Renal cortex interstitium (tissue), 15 donors: ENCODE measurements at places on chromosomes 1 and 21. TPM values are rescaled to one million over a fixed set of nuclear protein-coding genes. Genes with fewer than 3 reads are reported as not detected.

DNA sequence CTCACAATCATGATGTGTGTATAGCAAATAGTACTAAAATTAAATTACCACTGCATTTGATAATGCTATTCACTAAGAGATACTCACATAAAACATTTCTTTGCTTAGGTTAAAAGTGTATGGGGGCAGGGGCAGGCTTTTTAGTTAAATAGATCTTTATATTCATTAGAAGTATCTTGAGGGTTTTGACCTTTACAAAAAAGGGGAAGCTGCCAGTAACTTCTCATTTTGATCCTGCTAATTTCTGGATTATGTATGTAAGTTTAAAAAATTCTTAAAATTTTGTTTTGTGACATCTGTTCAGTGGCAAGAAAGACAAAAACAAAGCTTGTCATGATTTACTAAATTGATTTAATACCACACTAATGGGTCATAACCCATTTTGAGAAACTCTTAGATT lies 45.8 kb upstream of the S1PR1 start:
- no peak for DNase-seq

GRCh38 chr1:169546087-169546995 lies 39.9 kb downstream of the F5 start:
- DNase-seq, result peak; percentile 55

DNA sequence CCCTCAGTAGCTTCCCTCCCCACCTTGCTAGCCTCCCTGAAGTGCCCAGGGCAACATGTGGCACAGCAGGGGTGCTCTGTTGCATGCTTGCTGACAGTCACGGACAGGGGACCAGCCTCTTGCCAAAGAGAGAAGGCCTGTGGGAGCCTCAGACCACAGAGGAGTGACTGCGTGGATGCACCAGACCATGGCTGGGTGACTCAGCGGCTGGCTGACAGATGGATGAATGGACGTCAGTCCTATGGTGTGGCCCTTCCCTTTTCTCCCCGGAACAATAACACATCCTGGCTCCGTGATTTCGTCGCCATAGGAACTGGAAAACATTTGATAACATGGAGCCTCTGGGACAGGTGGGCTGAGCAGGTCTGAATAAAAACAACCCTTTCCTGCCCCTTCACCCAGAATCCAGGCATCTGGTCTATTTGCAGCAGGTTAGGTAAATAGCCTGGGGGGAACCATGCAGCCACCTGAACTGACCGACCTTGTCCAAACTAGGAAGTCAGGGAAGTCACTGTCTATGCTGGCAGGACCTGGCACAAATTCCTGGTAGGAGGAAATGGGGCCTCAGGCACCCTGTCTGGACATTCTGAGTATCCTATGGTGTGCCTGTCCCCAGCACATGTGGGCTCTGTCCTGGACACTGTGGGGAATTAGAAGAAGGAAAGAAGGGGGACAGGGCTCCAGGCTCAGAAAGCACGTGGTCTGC lies 53.3 kb downstream of the NENF start:
- DNase-seq, result peak; percentile 46

DNA sequence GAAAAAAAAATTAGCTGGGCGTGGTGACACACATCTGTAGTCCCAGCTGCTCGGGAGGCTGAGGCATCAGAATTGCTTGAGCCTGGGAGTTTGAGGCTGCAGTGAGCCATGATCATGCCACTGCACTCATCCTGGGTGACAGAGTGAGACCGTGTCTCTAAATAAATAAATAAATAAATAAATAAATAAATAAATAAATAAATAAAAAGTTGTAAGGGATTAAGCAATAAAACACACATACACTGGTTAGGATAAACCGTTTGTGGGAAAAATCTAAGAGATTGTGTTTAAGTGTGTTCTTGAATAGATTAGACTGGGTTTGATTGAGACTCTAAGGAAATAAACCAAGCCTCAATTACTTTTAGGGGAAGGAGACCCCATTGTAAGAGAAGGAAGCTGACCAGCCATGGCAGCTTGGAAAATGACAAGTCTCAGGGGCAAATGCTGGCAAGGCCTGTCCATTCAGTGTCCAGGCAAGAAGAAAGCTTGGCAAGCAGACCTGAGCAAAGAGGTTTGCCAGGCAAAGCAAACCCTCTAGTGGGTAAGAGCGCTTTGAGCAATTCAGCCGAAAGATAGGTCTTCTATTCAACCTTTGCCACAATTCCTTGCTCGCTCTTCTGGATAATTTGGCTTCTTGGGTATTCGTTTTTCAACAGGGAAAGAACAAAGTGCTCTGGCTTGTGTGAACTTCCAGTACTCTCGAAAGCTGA lies 106.9 kb upstream of the SERBP1 start:
- no peak for DNase-seq

DNA sequence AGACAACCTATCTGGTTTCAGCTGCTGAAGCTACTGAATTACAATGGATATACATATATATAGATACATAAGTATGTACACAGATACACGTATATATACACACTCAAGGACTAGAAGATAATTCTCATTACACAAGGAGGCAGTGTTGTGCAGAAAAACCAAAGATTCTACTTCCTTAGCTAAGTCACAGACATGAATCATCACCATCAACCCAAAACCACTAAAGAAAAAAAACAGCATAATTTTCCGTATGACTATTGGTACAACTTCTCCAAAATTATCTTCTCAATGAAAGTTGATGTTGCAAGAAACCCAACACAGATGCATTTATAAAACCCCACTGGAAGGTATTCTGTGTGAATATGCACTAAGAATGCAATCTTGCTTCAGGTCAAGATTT lies 36.8 kb upstream of the RPF1 start:
- peak; percentile 24 for DNase-seq

DNA sequence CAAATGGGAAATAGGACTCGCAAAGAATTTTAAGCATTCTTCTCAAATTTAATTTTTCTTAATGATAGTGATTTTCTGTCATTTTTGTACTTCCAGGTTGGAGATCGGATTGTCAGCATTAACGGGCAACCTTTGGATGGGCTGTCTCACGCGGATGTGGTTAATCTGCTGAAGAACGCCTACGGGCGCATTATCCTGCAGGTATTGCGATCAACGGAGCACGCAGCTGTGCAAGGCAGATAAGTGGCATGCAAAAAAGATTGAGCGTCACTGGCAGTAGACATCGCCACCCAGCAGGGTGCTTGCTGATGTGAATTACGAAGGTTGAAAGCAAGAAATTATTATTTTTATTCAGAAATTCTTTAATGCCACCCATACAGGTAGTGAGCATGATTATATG lies 65.9 kb upstream of the L1TD1 start:
- DNase-seq, result no peak

GRCh38 chr1:181151378-181152326 lies 63.2 kb downstream of the IER5 start:
- no peak for DNase-seq

DNA sequence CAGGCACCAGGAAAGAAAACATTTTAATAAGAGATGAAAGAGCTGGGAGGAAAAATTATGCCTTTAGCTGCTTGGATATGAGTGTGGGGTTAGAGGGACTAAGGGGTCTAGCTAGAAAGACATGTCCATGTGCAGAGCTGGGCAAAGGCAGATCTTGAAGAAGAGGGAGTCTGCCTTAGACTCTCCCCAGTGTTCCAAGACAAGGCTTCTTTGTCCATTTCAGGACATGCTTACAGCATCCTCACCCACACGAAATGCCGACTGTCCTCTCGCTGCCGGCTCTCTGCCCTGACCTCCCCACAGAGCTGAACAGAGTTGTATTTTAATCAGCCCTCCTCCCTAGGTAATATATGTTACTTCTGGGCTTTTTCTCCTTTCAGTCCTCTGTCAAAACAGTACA lies 100.7 kb upstream of the ATP1B1 start:
- DNase-seq, result no peak

DNA sequence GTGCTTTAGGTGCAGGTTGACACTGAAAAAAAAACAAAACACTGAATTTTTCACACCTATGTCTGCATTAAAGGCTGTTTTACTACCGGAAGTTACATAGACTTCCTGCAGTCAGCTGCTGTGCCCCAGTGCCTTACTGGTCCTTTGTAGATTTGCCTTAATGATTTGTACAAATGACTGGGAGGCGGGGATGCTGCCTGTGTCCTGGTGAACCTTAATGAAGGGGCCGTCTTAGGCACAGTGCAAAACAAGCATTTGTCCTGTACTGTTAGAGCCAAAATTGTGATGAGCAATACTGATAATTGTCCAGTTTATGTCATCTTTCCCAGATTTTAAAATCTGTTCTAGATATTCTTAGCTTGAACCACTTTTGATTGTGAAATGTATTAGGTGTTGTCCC lies 90.9 kb upstream of the PGD start:
- no peak for DNase-seq

DNA sequence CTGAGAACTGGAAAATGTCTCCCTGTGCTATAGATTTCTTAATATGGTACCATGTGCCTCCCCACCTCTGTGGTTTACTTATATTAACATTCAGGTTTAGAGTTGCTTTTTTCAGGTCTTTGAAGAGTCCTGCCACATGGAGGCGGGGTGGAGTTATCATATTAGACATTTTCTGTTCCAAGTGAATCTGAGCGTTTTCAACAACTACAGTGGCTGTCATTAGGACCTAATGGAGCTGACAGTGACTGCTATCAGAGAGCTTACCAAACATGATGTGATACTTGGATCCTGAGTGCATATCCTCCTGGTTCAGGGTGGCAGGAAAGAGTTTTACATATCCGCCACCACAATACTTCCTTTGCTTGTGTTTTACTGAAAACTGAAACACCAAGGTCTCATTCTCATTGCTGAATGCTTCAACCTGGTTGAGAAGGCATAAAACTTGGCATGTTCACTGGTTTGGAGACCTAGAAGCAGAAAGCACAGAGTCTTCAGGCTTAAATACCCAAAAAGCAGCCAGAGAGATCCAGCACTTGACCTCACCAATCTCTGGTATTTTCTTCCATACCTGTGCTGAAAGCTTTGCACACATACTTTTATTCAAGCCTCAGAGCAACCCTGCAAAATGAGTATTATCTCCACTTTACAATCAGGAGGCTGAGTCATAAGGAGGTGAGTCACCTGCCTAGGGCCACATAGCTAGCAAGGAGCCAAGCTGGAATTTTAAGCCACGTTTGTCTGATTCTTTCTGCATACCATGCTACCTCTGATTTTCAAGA lies 47.4 kb upstream of the OSBPL9 start:
- DNase-seq, result no peak

DNA sequence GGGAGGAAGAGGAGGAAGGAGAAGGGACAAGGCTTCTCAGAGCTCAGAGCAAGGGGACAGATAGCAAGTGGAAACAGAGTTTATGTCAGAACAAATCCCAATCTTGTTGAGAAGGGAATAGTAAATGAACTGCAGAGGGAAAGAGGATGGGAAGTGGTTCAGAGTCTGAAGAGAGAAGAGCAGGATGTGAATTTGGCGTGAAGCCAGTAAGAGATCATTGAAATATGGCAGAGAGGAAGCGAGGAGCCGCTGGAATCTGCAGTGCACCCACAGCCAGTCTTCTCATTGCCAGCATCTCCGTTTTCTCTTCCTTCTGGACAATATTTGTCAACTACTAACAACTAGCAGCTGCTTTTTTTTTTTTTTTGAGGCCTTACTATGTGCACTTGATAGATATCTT lies 19.1 kb downstream of the OLFML3 start:
- DNase-seq, result no peak

- peak; percentile 27 for DNase-seq
Observed at GRCh38 chr1:162822391-162823200, 32.1 kb downstream of the HSD17B7 start.

DNA sequence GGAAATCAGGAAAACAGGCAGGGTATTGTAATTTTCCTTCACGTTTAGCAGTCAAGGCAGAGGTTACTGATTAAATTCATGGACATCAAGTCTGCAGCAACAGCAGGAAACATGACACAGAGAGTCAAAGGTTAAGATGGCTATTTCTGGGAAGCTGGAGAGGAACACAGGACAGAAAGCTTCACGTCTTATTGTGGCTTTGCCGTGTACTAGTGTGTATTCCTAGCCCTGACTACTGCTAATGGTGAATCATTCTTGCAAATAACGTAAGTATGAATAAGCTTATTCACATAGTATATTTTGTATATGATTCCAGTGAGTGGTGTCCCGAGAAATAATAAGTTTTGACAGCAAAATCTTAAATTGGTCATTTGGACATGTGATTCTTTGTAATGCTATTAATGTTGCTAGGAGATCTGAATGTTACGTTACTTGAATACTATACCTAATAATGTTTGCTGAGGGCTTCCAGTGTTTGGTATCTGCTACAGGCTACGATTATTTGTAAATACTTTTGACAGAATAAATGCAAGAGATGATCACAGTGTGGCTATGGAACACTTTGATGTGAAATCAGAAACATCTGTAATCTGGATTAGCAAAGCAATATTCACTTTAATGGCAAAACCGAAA lies 77.4 kb downstream of the DISP1 start:
- DNase-seq, result no peak

DNA sequence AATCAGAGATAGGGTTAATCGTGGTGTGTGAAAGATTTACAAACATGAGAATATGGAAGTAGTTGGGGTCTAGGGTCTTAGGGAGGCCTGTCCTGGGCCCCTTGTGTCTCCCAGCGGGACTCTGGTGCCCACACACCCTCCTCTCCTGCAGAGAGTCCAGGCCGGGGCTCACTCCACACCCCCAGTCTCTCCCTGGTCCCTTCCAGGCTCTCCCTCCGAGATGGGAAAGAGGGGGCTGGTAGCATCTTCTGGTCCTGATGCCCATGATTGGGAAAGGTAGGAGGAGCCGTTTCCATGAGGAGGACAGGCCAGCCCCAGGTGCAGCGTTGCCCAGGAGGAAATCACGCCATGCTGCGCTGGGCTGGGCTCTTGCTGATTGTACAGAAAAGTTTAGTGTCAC lies 26.6 kb downstream of the PCNT start:
- no peak for DNase-seq

GRCh38 chr1:87600055-87600850 lies 271.6 kb downstream of the LMO4 start:
- DNase-seq, result no peak

GRCh38 chr1:200150721-200151120 lies 123.2 kb downstream of the NR5A2 start:
- DNase-seq, result no peak

DNA sequence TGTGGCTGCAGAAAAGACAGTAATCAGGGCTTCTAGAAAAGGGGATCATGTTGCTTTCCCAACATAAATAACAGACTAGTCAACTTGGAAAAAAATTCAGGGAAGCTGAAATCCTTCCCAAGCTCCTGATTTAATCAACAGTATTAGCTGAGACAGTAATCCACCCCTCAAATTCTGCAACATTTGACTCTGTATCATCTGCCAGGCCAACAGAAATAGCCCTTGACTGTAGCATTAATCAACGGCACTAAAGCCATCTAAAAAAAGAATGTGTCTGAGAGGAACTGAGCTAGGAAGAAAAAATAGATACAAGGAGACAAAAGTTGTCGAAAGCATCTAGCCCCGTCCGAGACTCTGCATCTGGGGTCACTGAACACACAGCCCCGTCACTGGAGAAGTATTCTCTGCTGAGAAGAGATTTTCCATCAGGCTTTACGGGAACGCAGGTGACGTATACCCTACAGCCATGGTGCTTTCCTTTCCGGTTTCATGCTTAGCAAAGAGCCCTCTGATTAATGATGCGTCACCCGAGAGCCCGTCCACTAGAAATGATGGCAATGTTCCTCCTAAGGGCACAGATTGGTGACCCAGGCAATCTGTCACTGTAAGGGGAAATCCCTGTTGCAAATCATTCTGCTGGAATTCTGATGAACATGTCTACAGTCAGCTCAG lies 42.1 kb upstream of the TP53BP2 start:
- DNase-seq, result peak; percentile 86

VWA1 gene
- polyA plus RNA-seq, result 31.6 TPM

BTBD19 gene
- 12.7 TPM for polyA plus RNA-seq

TSEN15 gene
- 44.5 TPM for polyA plus RNA-seq

RNU1-3 gene
- polyA plus RNA-seq, result 1.5 TPM
